WTC11 (cell line): ENCODE measurements at places on chromosomes 5 and 9. TPM values are rescaled to one million over a fixed set of nuclear protein-coding genes. Genes with fewer than 3 reads are reported as not detected.

DNA sequence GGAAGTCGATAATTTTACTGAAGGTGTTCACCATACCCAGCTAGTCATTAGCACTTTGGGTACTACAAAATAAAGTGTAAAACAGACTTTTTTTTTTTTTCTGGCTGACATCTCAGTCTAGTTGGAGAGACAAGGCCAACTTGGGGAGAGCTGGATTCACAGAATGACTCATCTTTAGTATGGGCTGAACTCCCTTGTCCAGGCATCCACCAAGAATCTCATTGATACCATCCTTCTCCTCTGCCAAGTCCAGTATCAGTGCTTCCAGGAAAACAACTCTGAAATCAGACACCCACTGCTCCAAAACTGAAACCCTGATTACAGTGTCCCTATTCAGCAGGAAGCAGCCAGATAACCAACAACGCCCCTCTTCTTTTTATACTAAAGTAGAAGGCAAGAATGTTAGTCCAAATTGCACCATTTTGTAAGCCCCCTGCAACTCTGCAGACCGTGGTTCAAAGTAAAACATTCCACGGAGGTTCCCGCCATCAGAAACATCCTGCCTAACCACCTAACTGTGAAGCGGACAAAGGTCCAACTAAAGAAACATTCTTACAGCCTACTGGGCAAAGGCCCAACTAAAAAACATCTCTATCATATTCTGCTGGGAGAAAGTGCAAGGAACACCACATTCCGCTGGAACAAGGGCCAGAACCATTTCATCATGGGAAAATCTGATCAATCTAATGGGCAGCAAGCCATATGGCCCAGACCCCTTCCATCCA is 728.2 kb downstream of the BRINP1 start:
- no peak for DNase-seq

GRCh38 chr5:18281947-18282581 is 647.8 kb downstream of the TAF11L14 start:
- no peak for DNase-seq

GRCh38 chr9:78778861-78779374 is 482.0 kb downstream of the PSAT1 start:
- no peak for DNase-seq

GRCh38 chr5:97276474-97277120 is 93.5 kb upstream of the RIOK2 start:
- DNase-seq: no peak

DNA sequence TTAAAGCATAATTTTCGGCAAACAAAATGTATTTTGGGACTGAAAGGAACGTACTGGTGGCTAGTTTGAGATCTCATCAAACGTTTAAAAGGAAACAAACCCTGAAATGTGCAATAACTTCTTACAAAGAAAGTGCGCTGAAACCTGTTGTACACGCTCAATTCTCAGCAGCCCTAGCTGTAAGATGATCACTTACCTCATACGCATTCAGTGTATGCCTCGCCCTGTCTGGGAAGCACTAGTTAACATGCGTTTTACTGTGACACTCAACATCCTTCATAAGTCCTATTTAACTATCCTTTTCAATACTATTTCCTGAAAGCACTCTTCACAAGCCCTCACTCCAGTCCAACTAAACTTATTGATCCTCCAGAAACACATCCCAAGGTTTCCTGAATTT is 485.0 kb upstream of the EDIL3 start:
- DNase-seq: no peak

GRCh38 chr5:179763215-179763945 is 30.4 kb upstream of the LTC4S start:
- peak; percentile 63 for DNase-seq

DNA sequence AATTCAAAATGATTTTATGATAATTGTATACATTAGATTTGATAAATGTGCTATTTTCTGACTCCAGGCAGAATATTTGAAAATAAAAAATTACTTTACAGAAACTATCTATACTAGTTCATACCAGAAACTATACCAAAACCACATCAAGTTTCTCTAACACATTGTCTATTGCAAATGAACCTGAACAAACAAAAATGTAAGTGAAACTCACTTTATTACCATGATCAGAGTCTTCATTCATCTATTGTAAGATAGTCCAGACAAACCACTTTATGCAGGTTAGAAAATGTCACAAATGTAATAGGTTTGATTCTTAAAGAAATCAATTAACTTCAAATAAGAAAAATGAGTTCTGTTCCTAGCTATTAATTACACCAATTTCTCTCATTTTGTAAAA is 99.4 kb downstream of the OXCT1 start:
- DNase-seq: no peak

The NMUR2 gene
- 0.16 TPM in 1 of 3 replicates, not detected in the others for total RNA-seq

The TAS2R1 gene
- total RNA-seq: not detected in 3 replicates

The FYB1 gene
- total RNA-seq: 0.27 to 0.71 TPM (median 0.52 TPM) in 3 replicates

The NUTM2F gene
- total RNA-seq: 0.15 to 0.55 TPM in 2 of 3 replicates, not detected in the other
